Activated CD4-positive, alpha-beta T cell treated with anti-CD3 and anti-CD28 coated beads, Interleukin-10, Interleukin-2, amounts not matched to agents 100 ng/mL and 50 ng/mL, durations not matched to agents 16 hours and 8 hours (primary cell): ENCODE measurements at places on chromosomes 11 and 22.
A peak's percentile ranks its signal among the peaks of the same experiment; 100 is the strongest.

DNA sequence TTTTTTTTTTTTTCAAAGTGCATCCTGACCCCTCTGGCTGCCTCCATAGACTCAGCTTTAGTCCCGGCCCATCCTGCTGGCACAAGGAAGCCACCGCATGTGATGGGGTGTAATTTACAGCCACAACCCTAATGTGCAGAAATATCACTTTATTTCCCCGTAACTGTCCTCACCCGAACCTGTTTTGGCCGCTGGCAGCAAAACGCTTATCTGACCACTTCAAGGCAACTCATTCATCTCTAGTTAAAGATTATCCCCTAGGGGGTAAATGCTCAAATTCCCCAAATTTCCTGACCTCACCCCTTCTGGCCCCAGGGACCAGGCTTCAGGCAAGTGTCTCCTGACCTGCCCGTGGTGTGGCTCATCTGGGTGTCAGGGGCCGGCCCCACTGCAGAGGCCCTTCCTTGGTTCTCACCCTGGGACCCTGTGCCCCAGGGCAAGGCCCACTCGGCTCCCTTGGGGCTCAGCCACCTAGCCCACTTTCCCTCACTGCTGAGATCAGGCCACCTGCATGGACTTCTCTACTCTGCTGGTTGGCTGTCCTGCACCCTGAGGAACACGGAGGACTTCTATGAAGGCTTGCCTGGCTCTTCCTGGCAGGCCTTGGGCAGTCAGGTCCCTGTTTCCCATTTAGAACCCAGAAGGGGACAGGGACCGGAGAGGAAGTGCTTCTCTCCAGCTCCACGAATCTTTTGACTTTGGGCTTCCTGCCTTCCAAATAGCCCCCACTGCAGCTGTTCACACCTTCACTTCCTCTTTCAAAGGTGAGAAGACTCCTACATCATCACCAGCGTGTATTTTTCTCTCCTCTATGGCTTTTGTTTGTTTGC lies 53.3 kb downstream of the WNT11 start:
- peak; percentile 21 for DNase-seq

GRCh38 chr11:70913715-70914231 lies 338.6 kb downstream of the SHANK2 start:
- DNase-seq: no peak

GRCh38 chr11:23284631-23285030 lies 424.4 kb upstream of the CCDC179 start:
- DNase-seq: no peak

DNA sequence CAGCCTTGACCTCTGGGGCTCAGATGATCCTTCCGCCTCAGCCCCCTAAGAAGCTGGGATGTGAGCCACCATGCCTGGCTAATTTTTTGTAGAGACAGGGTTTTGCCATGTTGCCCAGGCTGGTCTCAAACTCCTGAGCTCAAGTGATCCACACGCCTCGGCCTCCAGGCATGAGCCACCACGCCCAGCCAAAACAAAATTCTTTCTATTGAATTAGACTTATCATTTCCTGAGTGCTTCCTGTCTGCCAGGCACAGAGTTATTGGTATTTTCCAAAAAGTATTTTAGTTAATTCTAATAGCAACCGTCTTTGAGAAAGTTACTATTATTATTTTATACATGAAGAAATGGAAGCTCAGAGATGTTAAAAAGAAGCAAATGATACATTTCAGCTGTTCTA lies 61.4 kb upstream of the LMO2 start:
- DNase-seq: no peak

- no peak for DNase-seq
These were observed 450.6 kb upstream of the B3GAT1 start for GRCh38 chr11:134862587-134863195.

DNA sequence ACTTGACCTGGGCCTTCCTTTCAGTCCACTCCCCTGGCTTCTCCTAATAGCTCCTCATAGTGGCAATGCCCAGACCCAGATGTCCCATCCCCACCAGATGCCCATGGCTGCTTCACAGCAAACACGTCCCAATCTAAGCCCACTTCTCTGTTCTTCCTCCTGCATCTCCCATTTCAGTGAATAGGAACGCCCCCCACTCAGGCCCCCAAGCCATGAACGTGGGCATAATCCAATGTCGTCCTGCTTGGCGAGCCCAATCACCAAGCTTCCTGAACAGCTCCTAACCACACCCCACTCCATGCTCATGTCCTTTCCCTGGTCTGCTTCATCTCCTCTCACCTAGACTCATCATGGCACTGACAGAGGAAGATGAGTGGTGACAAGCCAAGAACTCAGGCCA lies 8.9 kb downstream of the IL18BP start:
- no peak for DNase-seq

DNA sequence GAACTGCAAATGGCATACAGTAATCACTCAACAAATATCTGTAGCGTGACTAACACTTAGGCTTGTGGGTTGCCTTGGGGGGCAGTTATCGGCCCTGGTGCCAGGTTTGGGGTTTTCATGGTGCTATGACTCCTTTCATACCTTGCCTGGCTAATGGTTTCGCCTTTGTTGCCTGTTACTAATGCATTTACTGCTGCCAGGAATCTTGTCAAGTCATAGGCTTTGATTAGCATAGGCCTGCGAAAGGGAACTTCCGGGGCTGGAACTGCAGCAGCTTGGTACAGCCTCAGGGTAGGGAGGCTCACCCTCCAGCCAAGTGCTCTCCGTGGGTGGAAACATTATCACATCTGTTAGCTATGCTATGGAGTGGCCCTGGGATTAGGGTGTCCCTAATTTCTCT lies 13.2 kb downstream of the SLC25A18 start:
- DNase-seq: peak; percentile 48

DNA sequence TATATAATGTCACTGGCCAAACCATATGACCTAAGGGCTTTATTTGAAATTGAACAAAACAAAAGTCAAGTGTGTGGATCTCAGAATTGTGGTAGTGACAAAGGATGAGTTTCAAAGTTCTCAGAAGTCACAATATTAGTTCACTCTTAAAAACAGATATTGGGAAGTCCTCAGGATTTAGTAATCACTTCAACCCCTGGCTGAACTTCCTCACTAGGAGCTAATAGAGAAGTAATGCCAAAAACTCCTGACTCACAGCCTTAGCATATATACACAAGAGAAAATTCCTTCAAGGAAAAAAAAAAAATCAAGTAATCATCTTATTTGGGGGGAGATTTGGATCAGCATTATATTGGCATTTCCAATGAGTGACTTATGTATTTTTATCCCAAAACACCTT lies 75.6 kb upstream of the APOA1 start:
- DNase-seq: no peak

DNA sequence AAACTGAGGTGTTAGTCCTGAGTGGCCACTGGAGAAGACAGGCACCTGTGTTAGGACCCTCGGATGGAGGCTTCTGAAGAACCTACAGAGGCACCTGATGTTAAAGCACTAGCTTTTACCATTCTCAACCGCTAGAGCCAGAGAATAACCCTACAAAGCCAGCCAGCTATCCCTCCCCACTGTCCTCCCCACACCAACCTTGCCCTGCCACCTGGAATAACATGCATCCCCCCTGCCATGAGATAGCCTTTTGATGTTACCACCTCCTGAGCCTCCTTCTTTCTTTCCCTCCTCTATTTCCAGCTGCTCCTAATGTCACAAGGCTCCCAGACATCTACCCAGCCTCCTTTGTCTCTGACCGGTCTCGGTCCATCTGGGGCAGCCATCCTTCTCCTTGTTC lies 28.1 kb downstream of the COMMD9 start:
- DNase-seq: no peak

- no peak for DNase-seq
These were observed 23.3 kb upstream of the MMP7 start for GRCh38 chr11:102553835-102554282.

- DNase-seq: no peak
These were observed 1.3 kb upstream of the RFPL2 start for GRCh38 chr22:32205974-32206773.

DNA sequence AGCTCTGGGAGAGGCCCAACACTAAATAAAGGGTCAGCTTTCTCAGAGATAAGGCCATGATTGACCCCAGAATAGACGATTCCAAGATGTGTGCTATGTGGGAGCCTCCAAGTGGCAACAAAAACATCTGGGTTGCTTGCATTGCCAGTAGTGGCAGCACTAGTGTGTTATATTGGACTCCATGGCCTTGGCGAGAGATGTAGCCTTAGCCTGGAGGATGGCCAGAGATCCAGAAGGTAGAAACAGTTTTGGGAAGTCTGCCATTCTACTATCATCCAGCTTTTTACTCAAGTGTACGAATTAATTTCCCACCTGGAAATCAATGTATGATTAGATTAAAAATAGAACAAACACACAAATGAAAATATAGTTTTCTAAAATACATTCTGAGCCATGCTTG lies 3.0 kb downstream of the OR8D4 start:
- no peak for DNase-seq

GRCh38 chr11:3669128-3669527 lies 2.1 kb downstream of the CHRNA10 start:
- no peak for DNase-seq

- no peak for DNase-seq
These were observed 46.2 kb downstream of the TP53I11 start for GRCh38 chr11:44904261-44905020.

GRCh38 chr11:18752502-18752901 lies 26.5 kb upstream of the IGSF22 start:
- no peak for DNase-seq

GRCh38 chr22:30234786-30235470 lies 11.6 kb downstream of the LIF start:
- no peak for DNase-seq

DNA sequence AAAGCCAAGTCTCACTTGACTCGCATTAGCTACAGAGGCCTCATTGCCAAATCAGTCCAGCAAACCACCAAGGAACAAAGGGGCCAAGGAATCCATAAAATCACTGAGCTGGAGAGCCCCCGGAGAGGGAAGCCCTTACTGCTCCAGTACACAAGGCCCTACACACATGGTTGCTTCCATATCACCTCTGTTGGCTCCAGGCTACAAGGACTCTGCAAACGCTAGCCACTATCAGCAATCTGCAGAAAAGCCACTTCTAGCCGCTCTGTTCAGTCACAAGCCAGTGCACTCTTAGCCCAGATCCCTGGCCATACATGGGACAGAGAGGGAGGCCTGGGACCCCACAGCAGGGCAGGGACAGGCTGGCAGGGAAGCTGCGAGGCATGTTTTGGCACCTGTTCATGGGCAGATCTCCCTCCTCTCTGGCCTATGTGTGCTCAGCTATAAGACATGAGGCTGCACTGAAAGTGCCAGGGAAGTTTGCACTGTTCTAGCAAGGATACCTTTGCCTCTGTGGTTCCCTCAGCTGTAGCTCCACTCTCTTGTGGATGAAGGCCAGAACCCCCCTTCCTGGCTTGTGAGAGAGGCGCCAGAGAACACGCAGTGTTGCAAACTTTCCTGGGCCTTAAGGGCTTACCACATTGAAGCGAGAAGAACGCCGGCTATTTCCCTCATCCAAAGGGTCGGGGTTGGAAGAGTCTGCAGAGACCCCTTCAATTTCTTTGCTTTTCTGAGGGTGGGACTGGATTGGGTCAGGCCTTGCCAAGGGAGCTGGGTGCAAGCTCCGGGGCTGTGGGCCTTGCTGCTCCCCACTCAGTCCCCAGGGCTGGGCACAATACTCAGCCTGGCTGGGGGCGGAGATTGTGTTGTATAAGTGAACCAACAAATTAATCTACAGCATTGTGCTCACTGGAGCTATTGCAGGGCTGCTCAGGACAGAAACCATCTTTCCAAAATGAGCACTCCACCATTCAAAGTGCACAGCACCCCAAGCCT lies 108.7 kb upstream of the PITPNB start:
- DNase-seq: no peak

DNA sequence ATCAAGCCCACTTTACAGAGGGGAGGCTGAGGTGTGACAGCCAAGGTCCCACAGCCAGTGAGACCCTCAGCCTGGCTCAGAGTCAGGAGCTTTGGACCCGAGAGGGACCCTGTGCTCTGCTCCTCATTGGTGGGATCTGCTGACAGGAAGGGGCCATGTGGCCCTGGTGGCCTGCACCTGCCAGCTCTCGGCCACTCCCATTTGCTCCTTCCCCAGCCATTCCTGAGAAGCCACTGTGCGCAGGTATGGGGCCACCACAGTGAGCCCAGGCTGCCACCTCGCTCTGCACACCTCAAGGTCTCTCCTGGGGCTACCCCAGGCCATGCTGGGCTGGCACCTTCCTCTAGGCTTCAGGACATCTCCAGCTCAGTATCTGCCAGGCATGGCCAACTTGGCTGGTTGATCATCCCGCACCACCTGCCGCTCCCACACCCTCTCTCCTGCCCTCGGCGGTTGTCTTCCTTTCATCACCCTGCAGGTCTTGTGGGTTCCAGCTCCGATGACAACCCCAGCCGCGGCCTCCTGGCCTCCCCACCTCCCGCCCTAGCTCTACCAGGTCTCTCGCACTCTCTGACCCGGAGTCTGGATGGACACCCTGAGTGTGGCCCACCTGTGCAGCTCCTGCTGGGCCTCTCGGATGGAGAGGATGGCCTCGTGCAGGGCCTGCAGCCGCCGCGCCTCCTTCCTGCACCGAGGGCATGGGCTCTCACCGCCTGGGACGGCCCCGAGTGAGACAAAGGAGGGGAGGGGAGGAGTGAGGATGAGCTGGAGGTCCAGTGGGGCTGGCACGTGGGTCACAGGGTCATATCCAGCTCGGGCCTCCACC lies 32.2 kb upstream of the CARS1 start:
- no peak for DNase-seq

DNA sequence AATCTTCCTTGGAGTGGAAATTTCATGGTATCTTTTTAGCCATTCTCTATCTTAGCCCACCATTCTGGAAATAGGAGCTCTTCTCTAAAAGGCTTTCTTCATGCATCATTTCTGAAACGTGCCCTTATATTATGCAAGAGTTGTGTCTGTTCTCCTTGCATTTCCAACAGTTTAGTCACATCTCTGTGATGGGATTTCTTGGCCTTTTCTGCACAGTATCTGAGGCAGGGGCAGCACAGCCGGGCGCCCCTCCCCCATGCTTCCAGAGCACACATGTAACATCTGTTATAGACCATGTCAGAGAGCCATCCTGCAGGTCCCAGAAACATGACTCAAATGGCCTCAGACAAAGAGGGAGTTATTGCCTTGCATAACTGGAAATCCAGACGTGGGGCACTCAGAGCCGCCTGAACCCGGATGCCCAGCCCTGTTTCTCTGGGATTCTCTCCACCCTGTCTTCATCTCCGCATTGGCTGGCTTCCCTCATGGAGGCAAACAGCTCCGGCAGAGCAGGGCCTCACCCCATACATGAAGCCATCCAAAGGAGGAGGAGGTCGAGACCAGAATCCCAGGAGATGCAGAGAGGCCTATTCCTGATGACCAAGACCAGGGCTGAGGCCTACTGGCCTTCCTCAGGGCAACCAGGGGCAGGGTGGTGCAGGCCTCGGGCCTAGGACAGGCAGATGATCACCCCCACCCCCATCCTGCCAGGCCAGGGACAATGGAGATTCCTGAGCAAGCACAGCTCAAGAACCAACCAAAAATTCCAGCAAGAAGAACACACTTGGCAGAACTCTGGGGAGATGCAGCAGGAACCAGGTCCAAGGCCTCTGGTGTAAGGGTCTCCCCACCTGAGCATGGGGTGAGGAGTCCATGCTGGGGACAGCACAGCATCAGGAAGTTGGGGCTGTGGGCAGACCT lies 61.3 kb downstream of the IGLL5 start:
- DNase-seq: no peak

DNA sequence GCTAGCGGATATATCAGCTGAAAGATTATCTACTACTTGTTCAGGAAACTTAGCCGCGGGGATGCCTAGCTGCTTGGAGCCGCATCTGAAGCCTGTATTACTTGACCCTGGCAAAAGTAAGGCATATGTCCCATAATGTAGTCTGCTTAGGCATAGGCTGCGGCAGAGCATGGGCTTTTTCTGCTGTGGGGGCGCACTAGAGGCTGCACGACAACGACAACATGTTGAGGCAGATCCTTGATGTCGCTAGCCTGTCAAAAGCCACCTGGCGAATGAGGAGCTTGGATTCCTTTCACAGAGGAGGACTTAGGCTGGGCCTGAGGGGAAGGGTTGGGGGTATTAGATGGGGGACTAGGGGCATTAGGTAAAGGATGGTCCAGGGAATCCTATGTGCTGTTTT lies 1.1 kb upstream of the OR52N2 start:
- DNase-seq: no peak
